ENCODE measurements at places on chromosomes 5 and 9.
A peak's percentile ranks its signal among the peaks of the same experiment; 100 is the strongest.

DNA sequence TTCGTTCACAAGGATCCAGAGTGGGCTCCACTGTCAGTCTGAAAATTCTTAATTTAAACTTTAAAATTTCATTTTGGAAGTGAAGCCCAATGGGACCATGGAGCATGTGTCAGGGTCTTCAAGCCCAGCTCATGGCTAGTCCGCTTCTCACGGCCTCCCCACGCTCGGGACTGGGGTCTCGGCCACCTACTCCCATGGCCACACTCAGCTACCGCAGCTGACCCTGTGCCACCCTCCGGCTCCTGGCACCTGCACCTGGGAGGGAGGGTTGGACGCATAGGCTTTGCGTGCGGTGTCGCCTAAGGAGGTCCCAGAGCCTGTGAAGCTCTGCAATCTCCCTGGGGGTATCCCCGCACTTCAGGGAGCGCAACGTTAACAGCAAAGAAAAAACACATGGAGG is 175.7 kb upstream of the PRLR start:
- no peak for DNase-seq

DNA sequence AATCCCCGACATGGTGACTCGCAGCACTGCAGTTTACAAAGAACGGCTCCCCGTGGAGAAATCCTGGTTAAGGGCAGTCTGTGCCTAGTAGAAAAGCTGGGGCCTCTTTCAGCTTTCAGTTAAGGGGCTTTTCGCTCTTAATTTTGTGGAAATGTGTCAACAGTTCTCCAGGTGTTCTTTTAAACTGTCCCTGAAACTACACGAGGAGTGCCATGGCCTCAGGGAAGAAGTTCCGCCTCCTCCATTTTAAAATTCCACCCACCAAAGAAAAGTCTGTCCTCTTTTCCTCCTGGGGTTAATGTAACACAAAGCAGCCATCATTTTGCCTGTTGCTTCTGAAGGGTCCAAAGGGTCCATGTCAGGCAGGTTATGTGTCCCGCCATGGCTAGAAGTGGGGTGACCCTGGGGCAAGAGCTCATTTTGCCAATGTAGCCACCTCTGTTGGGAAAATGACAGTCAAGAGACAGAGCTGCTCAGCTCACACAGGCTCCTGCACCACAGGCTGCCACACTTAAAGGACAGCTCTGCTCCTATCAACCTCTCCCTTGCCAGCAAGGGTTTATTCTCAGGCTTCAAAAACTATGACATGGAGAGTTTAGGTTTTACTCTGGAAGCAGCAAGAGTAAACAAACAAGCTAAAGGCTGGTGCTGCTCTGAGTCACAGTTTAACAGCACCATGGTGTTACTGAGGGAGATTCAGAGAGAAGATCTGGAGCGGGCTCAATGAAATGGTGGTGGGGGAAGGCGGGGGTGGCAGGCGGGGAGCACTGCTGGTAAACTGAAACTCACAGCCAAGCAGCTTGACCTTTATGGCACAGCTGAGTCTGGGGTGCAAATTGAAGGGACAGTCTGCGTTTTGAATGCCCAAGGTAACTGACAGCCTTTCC is 3.2 kb downstream of the WHRN start:
- DNase-seq: peak; percentile 10

GRCh38 chr5:127933348-127933747 is 150.2 kb upstream of the SLC12A2 start:
- DNase-seq: no peak

GRCh38 chr5:78280261-78280660 is 14.2 kb downstream of the AP3B1 start:
- no peak for DNase-seq

- no peak for DNase-seq
Measured at GRCh38 chr9:115063058-115063845, 54.7 kb downstream of the TNC start.

GRCh38 chr5:141590127-141590526 is 28.7 kb downstream of the DIAPH1 start:
- DNase-seq: no peak

GRCh38 chr5:114447084-114447773 is 85.4 kb downstream of the KCNN2 start:
- peak; percentile 43 for DNase-seq

- no peak for DNase-seq
Measured at GRCh38 chr5:139167063-139167462, 31.1 kb downstream of the SIL1 start.

DNA sequence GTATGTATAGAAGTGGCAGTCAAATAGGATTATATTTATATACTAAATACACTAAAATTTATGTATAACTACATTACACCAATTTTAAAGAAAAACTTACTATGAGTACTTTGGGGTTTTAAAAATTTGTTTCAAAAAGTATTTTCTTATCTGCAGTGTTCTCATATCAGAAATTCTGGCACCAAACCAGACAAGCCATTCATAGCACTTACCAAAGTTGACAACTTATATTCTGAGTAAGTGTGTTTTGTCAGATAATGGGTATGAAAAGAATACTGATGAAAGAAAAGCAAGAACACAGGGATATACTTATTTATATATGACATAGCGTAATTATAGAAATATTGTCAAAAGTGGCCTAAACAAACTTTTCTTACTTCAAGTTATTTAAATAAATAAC is 67.5 kb downstream of the SPEF2 start:
- DNase-seq: no peak

GRCh38 chr5:28117691-28118090 is 1079.3 kb upstream of the CDH9 start:
- DNase-seq: no peak

DNA sequence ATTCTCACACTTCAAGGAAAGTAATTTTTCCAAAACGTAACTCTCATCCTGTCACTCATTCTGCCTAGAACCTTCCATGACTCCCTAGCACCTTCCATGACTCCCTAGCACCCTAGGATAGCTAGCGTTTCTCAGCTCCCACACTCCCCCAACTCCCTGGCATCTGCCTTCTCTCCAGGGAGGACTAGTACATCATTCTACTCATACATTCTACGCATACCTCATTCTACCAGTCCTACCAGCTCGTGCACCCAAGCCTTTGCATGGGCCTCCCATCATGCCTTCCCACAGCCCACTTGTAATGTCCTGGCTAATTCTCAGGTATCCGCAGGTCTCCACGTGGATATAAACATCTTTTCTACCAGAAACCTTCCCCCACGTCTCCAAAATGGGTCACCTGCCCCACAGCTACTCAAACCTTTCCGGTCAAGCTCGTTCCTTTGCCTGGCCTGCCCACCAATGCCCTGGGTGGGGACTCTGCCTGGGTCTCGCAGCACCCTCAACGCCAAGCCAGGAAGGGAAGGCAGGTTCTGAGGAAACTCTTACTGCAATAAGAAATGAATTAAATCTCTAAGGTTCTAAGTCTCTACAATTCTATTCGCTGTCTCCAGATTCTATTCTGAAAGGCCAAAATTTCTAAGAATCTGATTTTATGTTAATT is 930 bp downstream of the ANKS6 start:
- no peak for DNase-seq

DNA sequence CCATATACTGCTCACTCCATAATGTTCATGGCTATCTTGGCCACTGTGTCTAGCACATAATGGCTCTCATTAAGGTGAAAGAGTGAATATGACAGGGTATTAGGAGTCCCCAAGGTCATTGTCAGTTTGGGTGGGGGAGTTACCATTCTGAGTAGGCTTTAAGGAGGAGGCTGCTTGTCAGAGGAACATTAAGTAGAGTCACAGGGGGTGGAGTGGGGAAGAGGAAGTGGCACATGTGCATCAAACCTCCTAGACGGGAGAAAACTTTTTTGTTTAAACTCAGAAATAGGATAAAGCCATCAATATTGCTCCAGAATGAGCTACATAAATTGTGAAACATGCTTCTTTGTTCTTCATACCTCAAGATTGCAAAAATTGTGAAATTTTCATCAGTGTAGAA is 45.5 kb downstream of the DAB2IP start:
- DNase-seq: no peak

GRCh38 chr5:81505672-81506071 is 111.7 kb upstream of the ACOT12 start:
- DNase-seq: no peak

GRCh38 chr5:6396836-6397535 is 18.6 kb upstream of the MED10 start:
- DNase-seq: no peak

DNA sequence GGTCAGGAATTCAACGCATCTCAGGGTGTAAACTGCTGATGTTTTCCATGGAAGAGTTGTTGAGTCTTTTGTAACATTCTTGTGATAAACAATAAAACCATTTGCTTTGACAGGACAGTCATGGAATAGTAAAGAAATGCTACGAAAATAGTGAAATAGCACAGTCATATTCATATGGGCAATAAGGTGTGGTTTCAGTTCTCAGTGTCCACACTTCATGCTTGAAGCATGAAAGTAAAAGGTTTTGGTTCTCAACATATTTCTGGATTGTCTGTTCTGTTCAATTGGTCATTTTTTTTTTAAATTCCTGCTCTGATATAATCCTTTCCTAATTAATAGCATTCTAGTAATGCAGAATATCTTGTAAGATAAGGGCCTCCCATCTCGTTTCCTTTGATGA is 467.6 kb upstream of the ZNF608 start:
- no peak for DNase-seq

DNA sequence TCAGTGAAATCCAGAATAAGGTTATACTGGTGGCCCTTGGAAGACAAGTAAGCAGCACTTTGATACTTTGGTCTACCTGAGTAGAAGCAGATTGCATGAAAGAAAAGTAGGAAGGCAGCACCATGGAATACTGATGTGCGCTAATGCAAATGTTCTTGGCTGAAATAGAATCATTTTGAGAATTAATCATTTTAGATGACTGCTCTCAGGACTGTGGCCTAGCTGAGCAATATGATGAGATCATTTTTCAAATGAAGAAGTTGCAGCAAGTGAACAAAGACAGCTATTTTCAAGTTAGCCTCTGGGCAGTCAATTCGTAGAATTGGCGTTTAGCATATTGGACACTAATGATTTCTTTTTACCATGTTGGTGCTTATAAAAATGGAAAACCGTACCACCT is 483.5 kb downstream of the TMEM232 start:
- DNase-seq: no peak
